Glomerular endothelial cell (primary cell): ENCODE measurements at places on chromosomes 13 and 19. TPM values are rescaled to one million over a fixed set of nuclear protein-coding genes. Genes with fewer than 3 reads are reported as not detected.

DNA sequence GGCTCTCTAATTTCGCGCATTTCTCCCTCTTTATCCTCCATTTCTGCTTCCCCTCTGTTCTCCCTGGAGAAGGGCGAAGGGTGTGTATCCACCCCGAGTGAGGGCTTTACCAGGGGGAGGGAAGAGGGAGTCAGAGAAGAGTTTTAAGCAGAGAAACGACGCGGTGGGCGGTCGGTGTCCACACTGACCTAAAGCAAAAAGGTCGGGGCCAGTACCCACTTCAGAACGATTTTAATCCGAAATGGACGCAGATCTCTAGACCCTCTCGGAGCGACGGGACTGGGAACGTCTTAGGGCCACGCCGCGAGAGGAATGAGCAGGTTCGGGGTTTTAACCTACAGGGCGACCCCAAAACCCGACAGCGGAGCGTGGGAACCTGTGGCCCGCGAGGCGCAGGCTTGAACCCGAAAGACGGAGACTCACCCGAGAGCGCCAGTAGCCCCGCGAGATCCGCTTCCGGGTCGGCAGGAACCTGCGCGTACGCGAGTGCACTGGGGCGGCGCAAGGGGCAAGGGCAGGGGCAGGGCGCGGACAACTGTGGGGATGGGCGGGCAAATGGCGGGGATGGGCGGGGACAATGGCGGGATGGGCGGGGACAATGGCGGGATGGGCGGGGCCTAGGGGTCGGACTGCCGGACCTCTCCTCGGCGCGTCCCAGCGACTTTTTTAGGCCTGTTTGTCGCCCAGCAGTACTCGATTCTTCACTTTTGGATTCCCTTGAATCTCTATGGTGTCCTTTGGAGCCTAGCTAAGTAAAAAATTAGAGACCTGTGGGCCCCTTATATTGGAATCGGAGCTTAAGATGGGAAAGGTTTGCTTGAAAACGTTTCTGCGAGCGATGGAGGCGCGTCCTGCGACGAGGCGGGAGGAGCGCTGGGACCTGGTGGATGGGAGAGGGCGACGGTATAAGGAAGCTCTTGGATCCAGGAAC lies at the start of gene ZNF677:
TSS of gene ZNF677 (minus strand) at position 463 of the 931 bp plus-strand sequence. CDS start 3,323 bp downstream, outside the sequence.
- DNase-seq, result peak; percentile 18

- no peak for DNase-seq
These were observed 10.3 kb downstream of the ZNF787 start for GRCh38 chr19:56110515-56111448.

DNA sequence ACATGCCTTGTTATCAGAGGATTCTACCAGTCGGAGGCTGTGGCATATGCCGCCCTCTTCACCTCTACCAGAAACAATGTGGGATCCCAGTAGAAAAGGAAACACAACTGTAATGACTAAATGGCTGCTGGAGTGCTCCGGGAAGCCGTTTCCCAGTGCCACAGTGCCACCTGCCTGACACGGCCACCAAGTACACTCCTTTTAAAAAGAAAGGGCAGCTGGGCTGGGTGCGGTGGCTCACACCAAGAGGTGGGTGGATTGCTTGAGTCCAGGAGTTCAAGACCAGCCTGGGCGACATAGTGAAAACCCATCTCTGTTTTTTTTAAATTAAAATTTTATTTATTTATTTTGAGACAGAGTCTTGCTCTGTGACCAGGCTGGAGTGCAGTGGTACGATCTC lies 67.3 kb downstream of the TRPM4 start:
- DNase-seq, result no peak

GRCh38 chr19:33445442-33446329 lies 72.2 kb downstream of the CEBPG start:
- no peak for DNase-seq

SELENOV gene
- not detected in 2 replicates for total RNA-seq

RXFP2 gene
- not detected in 2 replicates for total RNA-seq

TUBA3C gene
- total RNA-seq, result not detected in 2 replicates
